ENCODE measurements at places on chromosomes 7 and 10. TPM values are rescaled to one million over a fixed set of nuclear protein-coding genes. Genes with fewer than 3 reads are reported as not detected.

The XRCC2 gene
- total RNA-seq = 13.5 TPM

The TSPAN33 gene
- total RNA-seq = 2.8 TPM

The ADRB1 gene
- total RNA-seq = not detected

DNA sequence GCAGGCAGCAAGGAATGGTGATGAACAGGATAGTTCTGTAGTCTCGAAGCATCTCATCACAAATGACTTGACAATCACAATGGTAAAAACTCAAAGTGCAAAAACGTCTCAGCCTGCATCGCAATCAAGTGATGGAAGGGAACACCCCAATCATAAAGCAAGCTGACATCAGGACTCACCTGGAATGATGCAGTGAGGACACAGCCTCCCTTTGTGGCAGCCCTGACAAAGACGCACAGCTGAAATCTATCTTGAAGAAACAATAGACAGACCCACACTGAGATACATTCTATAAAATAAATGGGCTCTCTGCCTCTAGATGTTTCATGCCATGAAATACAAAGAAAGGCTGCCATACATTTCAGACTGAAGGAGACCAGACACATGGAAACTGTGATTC is 748.0 kb upstream of the IGFBP3 start:
- DNase-seq = no peak

- no peak for DNase-seq
These were observed 271.4 kb downstream of the PARD3 start for GRCh38 chr10:34543716-34544115.

GRCh38 chr10:128254476-128254875 is 128.3 kb upstream of the MKI67 start:
- DNase-seq = no peak

- no peak for DNase-seq
These were observed 71.5 kb downstream of the IDE start for GRCh38 chr10:92502296-92502808.

DNA sequence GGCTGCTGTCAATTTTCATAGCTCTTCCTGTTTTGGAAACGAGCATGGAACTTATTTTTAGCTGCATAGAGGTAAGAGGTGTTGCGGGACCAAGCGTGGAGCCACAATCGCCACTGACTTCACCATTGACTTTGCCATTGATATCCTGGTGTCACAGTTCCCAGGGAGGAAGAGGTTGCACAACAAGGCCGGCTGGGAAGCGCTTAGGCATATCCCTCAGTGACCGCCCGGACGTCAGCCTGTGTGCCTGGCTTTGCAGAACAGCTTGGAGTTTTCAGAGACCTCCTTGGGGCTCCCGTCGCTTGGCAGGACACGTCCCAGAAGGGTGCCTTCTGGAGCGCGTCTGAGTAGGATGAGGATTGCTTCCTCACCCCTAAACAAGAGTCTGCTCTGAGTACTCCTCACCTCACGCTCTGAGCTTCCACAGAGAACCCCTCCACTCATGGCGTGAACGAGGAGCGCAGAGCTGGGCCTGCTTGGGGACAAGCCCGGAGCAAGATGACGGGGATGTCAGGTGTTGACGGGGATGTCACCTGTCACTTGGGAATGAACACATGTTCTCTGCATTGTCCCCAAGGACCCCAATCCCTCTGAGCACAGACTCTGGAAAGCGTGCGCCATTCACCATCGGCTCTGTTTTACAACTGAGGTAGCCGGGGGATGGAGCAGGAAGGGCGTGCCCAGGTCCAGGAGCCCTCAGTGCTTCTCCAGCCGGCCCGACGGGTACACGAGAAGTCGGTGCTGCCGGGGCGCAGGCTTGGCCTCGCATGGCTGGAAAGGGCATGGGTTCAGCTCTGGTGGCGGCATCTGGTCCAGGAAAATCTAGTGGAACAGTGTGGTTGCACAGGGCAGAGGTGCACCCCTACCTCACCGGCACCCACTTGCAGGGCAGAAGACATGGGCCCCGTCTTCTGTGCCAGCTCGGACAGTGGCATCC is 192.3 kb upstream of the SHH start:
- no peak for DNase-seq

- peak; percentile 7 for DNase-seq
These were observed 65.3 kb downstream of the LMBR1 start for GRCh38 chr7:156827587-156828203.

DNA sequence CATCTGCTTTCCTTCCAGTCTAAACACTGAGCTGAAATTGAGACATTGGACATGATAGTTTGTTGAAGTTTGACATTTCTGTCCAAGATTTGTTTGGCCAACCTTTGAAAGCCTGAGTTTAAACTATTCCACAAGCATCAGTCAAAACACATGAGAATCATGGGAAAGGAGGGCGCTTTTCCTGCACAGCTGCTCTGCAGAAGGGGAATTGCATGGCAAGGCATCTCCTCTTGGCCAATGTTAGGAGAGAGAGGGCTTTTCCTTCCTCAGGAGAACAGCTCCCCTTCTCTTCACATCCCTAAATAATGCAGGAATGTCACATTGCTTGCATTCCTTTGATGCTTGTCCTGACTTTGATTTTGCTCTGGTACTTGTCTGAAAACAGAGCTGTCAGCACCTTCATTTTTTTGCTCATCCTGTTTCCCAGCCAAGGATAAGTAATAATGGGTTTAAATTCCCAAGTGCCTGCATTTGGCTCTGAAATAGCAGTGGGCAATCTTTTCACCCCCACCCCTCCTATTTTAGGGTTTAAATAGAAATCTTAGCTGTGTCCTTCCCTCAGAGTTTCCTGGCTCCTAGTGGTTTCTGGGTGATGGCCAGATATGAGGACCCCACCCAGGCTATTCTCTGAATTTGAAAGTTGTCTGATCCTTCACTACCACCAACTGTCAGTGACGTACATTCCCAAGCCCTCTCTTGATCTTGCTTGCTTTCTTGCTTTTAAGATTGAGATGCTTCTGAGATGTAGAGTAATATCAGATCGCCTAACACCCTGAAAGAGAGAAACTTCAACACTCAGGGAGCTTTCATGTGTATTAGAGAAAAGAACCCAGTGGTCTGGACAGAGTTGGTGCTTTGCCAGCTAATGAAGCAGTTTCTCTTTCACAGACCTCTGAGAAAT is 75.2 kb upstream of the NPVF start:
- DNase-seq = no peak

- DNase-seq = no peak
These were observed 70.8 kb upstream of the KDM7A start for GRCh38 chr7:140247559-140247958.

DNA sequence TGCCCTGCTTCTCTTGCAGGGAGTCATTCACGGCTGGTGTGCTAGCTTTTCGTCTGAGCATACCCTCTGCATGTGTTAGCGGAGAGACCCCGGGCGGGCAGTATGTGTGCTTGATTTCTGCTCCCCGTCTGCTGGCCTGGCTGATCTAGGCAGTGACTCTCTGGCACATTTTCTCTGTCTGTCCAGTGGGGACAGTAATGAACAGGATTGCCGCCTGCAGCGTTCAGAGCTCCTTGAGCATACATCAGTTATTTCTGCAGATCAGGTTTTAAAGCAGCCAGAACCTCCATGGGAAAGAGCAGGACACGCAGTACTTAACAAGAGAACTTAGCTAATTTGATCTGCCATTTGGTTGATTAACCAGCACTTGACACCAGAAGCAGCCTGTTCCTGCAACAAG is 242.5 kb downstream of the CELF2 start:
- no peak for DNase-seq

- DNase-seq = peak; percentile 72
These were observed 55.8 kb upstream of the LANCL2 start for GRCh38 chr7:55309040-55309991.

- DNase-seq = no peak
These were observed 106.8 kb upstream of the FGL2 start for GRCh38 chr7:77306231-77307067.
